ENCODE measurements at places on chromosomes 16 and 17. TPM values are rescaled to one million over a fixed set of nuclear protein-coding genes. Genes with fewer than 3 reads are reported as not detected.

DNA sequence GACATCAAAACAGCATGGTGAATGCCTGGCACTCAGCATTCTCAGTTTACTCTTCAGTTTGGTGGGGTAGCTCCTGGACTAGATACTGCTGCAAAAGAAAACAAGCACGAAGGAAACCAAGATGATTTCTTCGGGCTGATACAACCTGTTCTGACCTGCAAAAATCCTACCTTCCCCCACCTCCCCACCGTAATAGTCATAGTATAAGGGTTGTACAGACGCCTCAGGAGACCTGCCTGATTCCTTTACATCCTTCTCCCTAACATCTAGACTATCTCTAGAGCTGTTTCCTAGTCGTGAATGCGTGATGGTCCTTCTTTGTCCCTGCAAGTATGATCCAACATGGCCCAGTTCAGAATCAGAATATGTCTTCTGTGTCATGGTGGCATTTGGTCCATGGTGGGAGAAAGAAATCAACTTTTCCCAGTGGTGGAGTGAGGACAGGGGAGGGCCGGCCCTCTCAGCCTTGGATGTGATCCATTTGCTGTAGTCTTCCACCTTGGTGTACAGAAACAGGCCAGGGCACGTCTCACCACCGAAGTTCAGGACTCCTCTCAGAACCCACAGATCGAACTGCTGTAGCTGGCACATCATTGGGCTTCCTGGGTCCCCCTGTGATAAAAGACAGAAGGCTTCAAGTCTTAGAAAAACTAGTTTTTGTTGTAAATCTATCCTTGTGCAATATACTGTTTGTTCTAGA lies 14.5 kb downstream of the PRSS54 start:
- no peak for DNase-seq

- DNase-seq: no peak
Observed at GRCh38 chr17:83090444-83091256, 11.2 kb downstream of the METRNL start.

DNA sequence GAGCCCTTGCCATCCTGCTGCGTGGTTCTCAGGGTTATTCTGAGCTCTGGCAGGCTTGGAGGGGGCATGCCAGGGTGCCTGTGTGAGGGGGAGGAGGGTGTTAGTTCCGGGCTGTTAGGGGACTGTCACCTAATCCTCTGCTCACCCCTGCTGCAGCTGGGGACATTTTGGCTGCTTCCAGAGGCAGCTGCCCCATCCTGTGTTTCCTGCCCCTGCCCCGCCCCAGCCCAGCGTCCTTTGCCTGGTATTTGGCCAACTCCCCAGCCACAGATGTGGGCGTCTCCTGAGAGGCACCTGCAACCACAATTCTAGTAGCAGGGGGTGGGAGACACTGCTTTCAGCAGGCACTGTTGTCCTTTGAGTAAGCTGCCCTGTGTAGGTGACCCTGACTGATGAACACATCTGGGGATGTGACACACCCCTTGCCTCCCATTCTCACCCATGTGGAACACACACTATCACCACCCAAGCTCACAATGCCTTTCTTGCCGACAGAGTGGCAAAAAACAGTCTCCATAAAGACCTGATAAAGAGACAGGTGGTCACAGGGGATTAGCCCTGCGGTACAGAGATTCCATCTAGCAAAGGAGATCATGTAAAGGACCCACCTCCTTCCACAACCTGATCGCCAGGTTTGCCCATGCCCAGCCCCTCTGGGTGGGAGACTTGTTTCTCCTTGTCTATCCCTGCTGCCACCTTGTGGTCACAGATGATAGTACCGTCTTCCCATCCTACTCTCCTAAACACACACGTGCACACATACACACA lies at the start of gene CHRNE:
Gene CHRNE, minus strand, starts transcription at position 48 of the 768 bp plus-strand sequence. Its CDS starts 35 bp downstream, at position 13.
- DNase-seq: peak; percentile 82

- DNase-seq: no peak
Observed at GRCh38 chr16:31513126-31513525, 4.9 kb upstream of the RUSF1 start.

- DNase-seq: no peak
Observed at GRCh38 chr17:2388020-2388682, 12.7 kb downstream of the MNT start.

DNA sequence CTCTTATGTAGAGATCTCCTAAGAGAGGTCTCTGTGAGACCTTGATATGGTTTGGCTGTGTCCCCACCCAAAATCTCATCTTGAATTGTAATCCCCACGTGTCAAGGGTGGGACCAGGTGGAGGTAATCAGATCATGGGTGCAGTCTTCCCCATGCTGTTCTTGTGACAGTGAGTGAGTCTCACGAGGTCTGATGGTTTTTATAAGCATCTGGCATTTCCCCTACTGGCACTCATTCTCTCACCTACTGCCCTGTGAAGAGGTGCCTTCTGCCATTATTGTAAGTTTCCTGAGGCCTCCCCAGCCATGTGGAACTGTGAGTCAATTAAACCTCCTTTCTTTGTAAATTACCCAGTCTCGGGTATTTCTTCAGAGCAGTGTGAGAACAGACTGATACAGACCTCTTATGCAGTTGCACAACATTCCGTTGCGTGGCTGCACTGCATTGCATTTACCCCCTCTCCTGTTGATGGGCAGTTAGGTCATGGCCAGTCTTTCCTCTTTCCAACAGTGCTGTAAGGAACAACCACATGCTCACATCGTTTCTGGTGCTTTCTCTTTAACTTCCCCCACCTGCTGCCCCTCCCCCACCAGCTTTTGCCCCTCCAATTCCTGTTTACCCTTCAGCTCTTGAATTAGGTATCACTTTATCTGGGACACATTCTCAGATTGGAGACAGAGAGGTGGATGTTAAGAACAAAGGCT lies 43.6 kb upstream of the MED9 start:
- DNase-seq: no peak

Gene SCNN1B
- 0.80 TPM for polyA plus RNA-seq

DNA sequence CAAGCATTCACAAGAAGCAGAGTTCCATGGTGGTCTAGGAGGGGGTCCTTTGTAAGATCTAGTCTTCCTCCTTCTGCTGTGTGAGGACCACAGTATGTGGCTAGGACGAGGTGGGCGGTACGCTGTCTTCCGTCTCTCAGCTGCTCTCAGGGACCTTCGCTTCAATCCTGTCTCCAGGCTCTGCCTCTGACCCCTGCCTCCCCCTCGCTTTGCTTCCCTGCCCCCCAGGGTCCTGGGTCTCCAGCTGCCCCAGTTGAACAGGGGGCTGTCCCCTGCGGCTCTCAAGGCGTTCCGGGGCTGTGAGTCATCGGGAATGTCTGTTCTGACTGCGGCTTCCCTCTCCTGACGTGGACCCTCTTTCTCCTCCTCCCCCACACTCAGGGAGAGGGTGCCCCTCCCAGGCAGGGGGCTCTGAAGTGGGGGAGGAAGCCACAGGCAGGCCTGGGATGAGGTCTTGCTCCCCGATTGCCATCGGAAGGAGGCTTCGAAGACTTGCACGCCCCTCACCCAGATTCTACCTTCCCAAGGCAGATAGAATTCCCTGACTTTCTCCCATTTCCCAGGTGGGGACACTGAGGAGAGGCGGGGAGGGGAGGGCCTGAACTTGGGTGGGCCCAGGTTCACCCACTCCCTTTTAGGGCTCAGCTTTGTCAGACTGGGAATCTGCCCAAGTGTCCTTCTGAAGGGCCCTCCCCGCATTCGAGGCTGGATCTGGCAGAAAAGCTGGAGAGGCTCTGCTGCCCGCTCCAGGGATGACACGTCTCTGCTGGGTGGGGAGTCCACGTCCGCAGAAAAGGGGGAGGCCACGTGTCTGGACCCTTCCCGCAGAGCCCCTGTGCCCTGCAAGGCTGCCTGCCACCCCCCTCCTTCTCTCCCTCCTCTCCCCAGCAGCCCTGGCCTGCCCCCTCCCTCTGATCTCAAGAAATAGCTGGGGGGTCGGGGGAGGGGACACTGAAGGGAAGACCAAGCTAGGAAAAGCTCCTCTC lies 9.1 kb upstream of the COL1A1 start:
- DNase-seq: no peak

Gene CTRL
- polyA plus RNA-seq: 4.8 TPM

GRCh38 chr17:48995304-48995973 lies 1.7 kb upstream of the IGF2BP1 start:
- DNase-seq: no peak

Gene THAP11
- 24.3 TPM for polyA plus RNA-seq

DNA sequence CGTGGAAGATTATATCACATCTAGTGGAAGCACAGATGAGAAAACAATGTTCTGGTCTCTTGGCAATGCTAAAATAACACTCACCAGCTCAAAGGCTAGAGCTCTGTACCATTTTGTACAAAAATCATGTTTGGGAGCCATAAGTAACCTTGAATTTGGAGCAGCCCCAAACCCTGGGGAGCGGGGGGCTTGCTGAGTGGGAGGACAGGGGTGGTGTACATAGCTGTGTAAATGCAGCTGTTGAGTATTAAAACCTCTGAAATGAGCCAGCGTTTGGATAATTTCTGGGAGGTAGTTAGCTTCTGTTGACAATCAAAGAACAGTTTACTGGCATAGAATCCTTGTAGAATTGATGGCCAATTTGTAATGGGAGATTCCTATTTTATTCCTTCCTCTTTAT lies 4.3 kb downstream of the MYH8 start:
- no peak for DNase-seq

Gene CSH1
- not detected for polyA plus RNA-seq

Gene MGAT5B
- polyA plus RNA-seq: 0.52 TPM

- DNase-seq: no peak
Observed at GRCh38 chr17:61452301-61453290, at the start of gene TBX4. TSS of gene TBX4 (plus strand) at chr17:61452422. CDS start at chr17:61456491, 4,069 bp downstream.

Gene LGALS9
- 202 TPM for polyA plus RNA-seq
